ENCODE measurements at places on chromosomes 7 and 10.

- DNase-seq, result no peak
Observed at GRCh38 chr10:109976681-109977080, 31.1 kb upstream of the ADD3 start.

GRCh38 chr7:151312831-151313809 is 28.5 kb upstream of the NUB1 start:
- DNase-seq, result no peak

DNA sequence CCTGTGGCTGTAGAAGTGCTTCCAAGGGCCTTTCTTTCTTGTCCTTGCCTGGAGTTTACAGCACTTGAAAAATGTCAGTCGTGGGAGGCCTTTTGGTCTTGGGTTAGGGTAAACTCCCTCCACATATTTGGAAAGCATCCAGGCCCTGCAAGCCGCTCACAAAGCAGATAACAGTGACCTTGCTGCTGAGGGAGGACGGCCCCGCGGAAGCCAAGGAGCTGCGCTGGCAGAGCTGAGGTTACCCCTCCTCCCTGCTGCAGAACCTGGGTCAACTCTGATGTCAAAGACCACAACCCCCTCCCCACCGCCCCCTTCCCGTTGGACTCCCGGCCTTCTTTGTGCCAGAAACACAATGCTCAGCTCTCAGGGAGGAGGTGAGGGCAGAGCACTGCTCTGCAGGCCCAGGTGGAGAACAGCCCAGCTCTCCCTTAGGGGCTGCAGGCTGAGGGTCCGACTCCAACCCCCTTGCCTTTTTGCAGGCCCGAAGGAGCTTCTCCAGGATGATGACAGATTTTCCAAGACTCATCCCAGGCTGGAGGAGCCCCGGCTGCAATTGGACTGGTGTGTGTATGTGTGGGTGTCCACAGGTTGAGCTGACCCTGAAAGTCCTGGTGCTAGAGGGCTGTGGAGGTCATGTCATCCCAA is 957.6 kb upstream of the ZNF722 start:
- no peak for DNase-seq

DNA sequence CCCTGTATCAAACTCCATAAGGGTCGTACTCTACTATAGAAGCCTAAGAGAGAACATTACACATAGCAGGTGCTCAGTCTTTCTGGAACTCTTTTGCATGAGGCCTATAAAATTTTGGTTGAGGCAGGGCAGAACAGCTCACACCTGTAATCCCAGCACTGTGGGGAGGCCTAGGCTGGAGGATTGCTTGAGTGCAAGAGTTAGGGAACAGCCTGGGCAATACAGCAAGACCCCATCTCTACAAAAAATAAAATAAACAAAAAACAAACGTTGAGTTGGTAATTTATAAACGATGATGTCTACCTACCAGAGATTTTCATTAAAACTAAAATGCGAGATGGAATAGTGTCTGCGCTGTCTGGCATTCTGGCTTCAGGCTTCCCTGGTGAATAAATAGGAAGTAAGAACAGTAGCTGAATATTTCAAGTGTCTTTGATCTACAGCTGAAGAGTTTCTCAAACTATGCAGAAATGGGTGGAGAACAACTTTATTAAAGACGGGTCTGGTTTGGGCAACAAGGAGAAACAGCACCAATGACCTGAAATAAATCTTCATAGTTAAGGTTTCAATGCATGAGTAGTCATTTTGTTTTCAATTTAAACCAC is 774 bp downstream of the PON2 start:
- DNase-seq, result no peak

GRCh38 chr7:77338260-77338659 is 77.9 kb downstream of the GSAP start:
- DNase-seq, result no peak

GRCh38 chr7:6423942-6424701 is 23.6 kb downstream of the DAGLB start:
- no peak for DNase-seq

GRCh38 chr7:1846331-1847065 is 176.4 kb downstream of the ELFN1 start:
- no peak for DNase-seq

DNA sequence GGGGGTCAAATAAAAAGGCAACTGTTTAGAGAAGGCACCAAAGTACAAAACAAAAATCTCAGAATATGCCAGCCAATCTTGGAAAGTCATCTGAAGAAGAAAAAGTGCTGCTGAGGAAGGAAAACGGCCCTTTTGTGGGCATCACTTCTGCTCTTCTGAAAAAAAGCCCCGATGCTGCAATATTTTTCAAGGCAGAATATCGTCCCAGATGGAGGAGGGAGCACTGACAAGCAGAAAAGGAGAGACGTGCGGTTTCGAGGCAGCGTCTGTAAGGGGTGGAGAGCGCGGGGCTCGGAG is 959 bp upstream of the ATRNL1 start:
- DNase-seq, result no peak

DNA sequence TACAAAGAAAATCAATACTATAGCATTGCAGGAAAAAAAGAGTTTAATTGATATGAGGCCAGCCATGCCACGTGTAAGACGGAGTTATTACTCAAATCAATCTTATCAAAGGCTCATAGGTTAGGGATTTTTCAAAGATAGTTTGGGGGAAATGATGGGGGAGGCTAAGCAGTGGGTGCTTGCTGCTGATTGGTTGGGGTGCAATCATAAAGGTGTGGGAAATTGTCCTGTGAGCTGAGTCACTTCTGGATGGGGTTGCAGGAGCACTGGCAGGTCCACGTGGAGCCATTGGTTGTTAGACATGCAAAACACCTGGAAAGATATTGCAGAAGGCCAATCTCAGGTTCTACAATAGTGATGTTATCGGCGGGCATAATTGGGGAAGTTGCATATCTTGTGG is 319.2 kb upstream of the COBL start:
- DNase-seq, result no peak

GRCh38 chr7:11612737-11613136 is 219.3 kb downstream of the THSD7A start:
- no peak for DNase-seq

DNA sequence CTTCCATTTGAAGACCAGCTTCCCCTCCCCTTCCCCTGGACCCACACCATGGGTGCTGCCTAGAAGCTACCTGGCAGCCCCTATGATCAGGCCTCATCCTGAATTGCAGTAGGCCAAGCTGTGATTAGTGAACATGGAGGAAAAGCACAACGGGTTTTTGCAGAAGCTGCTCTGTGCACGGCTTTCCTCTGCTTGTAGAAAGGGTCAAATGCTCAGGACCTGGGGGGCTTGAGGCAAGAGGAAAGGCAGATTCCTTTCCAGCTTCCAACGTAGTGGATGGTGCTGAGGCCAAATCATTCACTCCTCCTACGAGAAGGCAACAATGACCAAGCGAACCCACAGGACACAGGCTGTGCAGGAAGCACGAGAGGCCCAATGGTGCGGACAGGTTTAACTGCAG is 410.3 kb upstream of the SHH start:
- no peak for DNase-seq

DNA sequence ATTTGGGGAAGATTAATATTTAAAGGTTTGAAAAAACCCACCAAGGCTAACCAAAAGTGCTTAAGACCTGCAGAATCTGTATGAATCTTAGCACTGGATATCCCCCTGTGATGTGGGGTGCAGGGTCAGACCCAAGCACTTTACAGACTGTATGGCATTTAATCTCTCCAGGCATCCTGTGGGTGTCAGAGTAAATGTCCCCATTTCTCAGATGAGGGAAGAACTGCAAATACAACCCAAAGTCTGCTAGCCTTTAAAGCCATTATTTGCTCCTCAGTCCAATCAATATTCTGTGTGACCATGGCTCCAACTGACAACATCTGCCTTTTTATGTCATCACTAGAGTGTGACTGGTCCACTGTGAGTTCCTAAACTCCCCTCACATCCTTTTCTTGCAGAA is 10.0 kb upstream of the MBL2 start:
- DNase-seq, result no peak

- no peak for DNase-seq
Observed at GRCh38 chr7:121730869-121731268, 142.1 kb upstream of the PTPRZ1 start.

DNA sequence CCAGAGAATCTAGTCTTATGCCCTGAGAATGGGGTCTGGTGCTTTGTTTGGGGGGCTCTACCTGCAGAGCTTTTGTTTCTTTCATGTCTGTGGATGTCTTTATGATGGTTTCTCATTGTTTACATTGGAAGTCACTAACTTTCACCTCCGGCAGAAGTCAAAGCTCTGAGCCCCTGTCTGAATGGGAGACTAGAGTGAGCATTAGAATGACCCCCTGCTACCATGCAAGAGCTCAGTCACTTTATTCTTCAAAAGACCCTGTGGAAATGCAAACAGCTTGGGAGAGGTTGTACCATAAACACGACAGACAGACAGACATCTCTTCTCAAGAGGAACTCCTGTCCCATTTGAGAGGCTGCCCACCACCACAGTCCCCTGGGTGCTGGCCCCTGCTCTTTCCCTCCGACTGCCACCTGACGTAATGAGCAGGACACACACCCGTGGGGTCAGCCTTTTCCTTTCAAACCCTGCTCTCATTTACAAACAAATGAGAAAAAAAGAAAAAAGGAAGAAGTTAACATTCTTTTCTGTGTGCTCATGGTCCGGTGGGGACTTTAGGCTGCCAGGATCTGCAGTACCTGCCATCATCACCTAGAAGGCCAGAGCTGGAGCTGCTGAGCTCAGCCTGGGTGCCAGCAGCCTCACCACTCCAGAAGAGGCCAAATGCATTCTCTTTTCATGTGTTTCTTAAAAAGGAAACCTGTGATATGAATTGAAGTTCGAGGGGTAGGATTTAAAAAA is 91.6 kb downstream of the FZD1 start:
- no peak for DNase-seq

DNA sequence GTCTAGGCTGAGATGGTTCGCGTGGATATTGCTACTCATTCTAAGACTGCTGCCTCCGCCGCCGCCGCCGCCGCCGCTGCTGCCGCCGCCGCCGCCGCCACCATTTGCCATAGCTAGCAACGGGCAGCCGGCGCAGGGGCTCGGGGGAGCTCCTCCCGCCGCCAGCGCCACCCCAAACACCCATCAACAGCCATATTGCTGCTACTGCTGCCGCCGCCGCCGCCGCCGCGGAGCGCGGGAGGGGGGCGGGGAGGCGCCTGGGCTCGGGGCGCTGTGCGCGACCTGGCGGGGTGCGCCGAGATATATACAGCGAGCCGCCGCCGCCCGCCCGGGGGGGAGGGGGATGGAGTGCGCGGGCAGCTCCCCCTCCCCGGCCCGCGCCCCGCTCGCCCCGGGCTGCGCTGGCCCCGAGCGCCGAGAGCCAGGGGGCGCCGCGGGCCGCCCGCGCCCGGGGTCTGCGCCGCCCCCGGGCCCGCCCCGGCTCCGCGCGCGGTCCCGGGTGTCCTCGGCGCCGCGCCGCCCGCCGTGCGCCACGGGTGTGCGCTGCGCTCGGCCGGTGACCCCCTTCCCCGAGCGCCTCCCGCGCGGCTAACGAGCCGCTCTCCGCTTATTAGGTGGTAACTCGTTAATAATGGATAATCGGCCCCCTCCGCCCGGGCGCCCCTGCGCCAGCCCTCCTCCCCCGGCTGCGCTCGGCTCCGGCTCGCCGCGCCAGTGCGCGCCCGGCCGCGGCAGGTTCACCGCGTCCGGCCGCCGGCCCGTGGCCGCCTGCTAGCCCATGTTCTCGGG is at the start of gene KCNMA1:
Gene KCNMA1 (minus strand): TSS at position 277 of the 789 bp plus-strand sequence.
- no peak for DNase-seq

DNA sequence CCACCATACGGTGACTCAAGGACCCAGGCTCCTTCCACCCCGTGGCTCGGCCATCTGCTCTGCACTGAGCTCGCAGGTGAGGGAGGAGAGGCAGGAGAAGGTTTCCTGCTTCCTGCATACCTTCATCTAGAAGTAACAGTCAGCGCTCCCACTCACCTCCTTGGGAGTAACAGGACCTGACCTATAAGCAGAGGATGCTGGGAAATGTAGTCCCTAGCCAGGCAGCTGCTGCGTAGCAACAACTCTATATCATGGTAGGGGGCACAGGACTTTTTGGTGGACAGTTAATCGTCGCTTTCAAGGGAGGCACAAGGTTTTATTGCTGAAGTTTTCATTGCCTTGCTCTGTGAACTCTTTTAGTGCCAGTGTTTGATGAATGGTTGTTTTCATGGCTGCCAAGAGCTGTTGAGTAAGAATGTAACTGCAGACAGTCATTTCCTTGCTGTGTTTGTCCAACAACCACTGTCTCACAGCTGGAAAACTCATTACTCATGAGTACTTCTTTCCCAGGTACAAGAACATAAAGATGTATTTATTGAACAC is 10.2 kb upstream of the ZFYVE27 start:
- no peak for DNase-seq

DNA sequence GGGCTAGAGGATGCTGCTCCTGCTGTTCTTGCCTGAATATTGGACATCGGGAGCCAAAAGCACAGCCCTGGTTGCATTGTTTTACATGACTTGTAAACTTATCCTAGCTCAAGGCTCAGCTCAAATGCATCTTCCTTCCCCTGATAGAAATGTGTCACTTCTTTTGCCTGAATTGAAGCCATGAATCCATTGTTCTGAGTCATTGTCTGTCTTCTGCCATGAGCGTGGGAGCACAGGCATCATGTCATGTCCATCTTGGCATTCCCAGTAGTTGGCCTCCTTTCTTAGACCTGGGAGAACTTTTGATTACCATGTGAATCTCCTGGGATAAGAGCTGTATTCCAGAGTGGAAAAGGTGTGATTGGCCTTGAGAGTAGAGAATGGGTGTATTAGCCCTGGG is 54.1 kb upstream of the OPN4 start:
- no peak for DNase-seq
